Stimulated activated CD8-positive, alpha-beta memory T cell treated with anti-CD3 and anti-CD28 coated beads, Interleukin-7, amount 100 ng/mL, for 1 hour (primary cell): ENCODE measurements at places on chromosomes 1 and 21.

GRCh38 chr1:16461681-16462080, 21.2 kb downstream of the NECAP2 start:
- DNase-seq, result no peak

DNA sequence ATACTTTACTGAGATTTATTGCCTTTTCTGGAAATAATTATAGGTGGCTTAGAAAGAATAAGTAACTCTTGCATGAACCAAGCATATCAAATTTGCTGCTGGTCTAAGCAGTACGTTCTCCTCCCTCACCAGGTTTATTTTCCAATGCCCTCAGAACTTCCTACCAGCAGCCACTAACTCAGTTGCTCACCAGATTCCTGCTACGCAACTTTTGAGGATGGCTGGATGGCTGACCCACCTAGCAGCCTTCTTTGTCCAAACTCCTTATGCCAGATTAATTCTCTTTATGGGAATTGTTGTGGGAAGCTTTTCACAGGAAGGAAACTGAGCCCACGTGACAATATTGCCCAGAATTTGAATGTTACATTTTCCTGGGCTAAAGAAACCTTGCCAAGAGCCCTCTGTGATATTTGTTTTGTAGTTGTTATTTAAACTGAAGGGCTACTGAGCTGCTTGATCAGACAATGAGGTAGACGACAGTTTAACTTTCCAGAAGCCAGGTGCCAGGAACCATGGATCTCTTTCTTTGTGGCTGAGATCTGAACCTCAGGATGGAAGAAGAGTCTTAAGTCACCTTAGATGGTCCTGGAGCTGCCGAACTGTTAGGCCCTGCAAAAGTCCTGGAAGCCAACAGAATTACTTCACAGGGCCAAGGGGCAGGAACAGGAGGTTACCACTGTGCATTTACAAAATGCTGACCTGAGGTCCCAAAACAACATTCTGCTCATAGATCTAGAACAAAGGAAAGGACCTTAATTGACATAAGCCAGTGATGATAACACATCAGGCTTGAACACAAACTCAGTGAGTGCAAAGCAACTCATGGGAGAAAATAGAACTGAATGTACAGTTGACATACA, 85.5 kb upstream of the ATP1A1 start:
- no peak for DNase-seq

- DNase-seq, result no peak
Observed at GRCh38 chr1:115475901-115476300, 137.9 kb upstream of the NGF start.

- no peak for DNase-seq
Observed at GRCh38 chr1:8361198-8361849, 43.4 kb downstream of the SLC45A1 start.
